Activated CD4-positive, alpha-beta T cell treated with anti-CD3 and anti-CD28 coated beads, Interleukin-2, amount 10 ng/mL, durations not matched to agents 7 days and 5 days (primary cell): ENCODE measurements at places on chromosomes 2 and 18. TPM values are rescaled to one million over a fixed set of nuclear protein-coding genes. Genes with fewer than 3 reads are reported as not detected.
A peak's percentile ranks its signal among the peaks of the same experiment; 100 is the strongest.

DNA sequence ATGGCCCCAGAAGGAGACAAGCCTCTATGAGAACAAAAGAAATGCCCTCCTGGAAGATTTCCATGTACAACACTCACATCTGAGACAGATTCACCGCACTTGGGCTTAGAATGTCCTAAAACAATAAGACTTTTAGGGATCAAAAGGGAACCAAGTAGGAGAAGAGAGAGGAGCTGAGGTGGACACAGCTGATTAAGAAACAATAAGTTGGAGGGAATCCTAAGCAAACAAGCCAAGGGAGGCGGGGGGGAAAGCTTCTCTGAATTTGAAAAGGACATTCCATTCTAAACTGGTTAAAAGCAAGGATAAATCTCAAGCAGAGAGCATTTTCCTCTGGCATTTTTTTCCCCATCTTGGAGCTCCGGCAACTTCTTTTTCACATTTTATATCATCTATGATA, 9.9 kb downstream of the ACVR1 start:
- peaks cover 29% of the 10 kb centered on the region for H3K36me3 ChIP-seq
- H3K4me3 ChIP-seq = no peak overlapping the region
- no peaks in the 10 kb centered on the region for H3K27me3 ChIP-seq
- no peak overlapping the region for H3K27ac ChIP-seq
- DNase-seq = no peak

DNA sequence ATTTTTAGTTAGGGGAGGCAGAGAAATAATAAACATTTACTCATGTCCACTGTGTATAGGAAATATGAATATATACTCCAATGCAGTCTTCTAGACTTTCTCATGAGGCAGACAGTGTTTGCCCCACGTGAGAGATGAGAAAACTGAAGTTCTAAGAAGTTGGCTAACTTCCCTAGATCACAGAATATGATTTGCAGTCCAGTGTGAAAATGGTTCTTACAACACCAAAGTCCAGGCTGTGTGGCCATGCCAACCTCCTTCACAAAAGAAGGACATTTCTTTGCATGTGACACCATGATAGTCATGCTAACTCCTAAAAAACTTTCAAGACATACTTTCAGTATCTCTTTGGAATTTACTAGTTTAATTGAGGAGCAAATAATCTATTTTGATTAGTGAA, 143.7 kb downstream of the IRS1 start:
- peaks cover 37% of the 10 kb centered on the region for H3K4me1 ChIP-seq
- no peak for DNase-seq
- no peak overlapping the region for H3K27ac ChIP-seq
- H3K4me3 ChIP-seq = no peak overlapping the region
- H3K36me3 ChIP-seq = peaks cover 1% of the 10 kb centered on the region

- no peaks in the 10 kb centered on the region for H3K36me3 ChIP-seq
- no peaks in the 10 kb centered on the region for H3K27me3 ChIP-seq
- no peaks in the 10 kb centered on the region for H3K4me1 ChIP-seq
- no peak overlapping the region for H3K4me3 ChIP-seq
These were observed 352.5 kb upstream of the ZNF521 start for GRCh38 chr18:25704494-25704893.

DNA sequence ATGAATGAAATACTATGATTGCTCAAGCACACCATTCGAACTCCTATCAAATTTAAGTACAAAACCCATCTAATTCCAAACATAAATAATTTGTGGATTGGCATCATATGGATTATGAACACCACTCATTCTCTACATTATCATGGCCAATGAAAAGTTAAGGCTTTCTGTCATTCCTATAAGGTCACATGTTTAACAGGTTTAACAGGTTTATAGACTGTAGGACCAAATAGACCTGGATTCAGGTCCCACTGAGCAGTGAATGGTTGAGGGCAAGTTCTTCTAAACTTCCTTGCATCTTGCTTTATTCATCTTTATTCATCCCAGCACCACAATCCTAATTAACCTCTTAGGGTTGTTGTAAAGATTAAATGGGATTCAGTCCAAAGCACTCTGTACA, 33.4 kb downstream of the FBXO36 start:
- no peak for DNase-seq
- no peak overlapping the region for H3K4me3 ChIP-seq
- no peaks in the 10 kb centered on the region for H3K27me3 ChIP-seq
- H3K36me3 ChIP-seq = no peaks in the 10 kb centered on the region

DNA sequence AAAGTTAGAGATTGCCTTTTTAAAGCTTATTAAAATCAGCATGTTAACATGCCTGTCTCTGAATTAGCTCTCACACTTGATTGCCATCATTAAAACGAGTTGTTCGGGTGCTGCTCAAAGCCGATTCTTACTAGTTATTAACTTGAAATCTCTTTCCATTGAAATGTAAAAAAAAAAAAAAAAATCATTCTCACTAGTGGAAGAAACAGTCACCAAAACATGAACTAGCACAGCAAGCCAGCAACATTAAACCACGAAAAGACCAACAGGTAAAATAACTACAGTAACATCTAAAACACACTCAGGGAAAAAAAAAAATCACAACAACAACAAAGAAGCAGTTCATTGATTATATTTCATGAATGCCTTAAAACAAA, 264.5 kb downstream of the MEIS1 start:
- no peaks in the 10 kb centered on the region for H3K4me1 ChIP-seq
- H3K4me3 ChIP-seq = no peak overlapping the region
- no peaks in the 10 kb centered on the region for H3K36me3 ChIP-seq
- no peak overlapping the region for H3K27ac ChIP-seq

GRCh38 chr18:46458472-46458871, 198.5 kb downstream of the LOXHD1 start:
- no peak overlapping the region for H3K27ac ChIP-seq
- peaks cover 3% of the 10 kb centered on the region for H3K27me3 ChIP-seq
- no peaks in the 10 kb centered on the region for H3K36me3 ChIP-seq
- H3K4me1 ChIP-seq = no peaks in the 10 kb centered on the region

DNA sequence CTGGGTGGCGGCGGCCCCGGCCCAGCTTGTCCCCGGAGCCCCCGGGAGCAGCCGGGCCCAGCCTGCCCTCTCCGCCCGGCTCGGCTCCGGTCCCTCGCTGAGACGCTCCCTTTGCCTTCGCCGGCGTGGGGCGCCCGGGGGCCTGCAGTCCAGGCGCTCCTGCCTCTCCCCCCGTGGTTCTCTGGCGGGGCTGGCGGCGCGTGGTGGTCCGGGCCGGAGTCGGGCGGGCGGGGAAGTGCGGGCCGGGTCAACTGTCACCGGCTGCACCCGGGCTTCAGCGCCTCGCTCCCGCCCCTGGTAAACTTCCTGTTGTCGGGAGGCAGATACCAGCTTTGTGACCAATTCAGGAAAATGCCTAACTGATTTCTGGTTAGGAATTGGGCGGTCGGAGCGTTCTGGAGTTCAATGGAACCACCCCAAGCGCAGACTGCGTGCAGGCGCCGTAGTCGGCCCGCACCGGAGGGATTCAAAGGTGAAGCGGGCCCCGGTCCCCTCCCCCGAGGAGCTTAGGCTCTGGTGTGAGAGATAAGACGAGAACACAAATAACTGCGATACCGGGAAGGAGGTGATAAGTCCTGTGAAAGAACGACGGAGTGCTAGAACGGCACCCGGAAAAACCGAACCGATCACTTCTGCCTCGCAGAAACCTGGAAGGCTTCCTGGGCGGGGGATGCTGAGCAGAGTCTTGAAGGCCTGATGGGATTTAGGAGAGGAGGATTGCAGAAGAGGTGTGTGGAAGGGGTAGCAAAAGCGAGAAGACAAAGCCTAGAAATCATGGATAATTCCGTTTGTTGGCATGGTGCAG, 891 bp downstream of the CAB39 start:
- H3K36me3 ChIP-seq = peaks cover 35% of the 10 kb centered on the region
- peak overlapping the region; percentile 94 for H3K27ac ChIP-seq
- peaks cover 52% of the 10 kb centered on the region for H3K4me1 ChIP-seq

GRCh38 chr18:65349635-65350034, 401.2 kb upstream of the CDH7 start:
- no peak overlapping the region for H3K27ac ChIP-seq
- H3K4me3 ChIP-seq = no peak overlapping the region
- H3K4me1 ChIP-seq = no peaks in the 10 kb centered on the region
- H3K27me3 ChIP-seq = no peaks in the 10 kb centered on the region
- DNase-seq = no peak

GRCh38 chr2:204743393-204743960, 198.2 kb downstream of the PARD3B start:
- H3K27me3 ChIP-seq = peaks cover 4% of the 10 kb centered on the region
- no peak for DNase-seq
- no peak overlapping the region for H3K4me3 ChIP-seq
- peaks cover 2% of the 10 kb centered on the region for H3K4me1 ChIP-seq
- no peaks in the 10 kb centered on the region for H3K36me3 ChIP-seq
- no peak overlapping the region for H3K27ac ChIP-seq

GRCh38 chr2:7009207-7009911, 92.1 kb downstream of the RNF144A start:
- H3K4me3 ChIP-seq = no peak overlapping the region
- peaks cover 34% of the 10 kb centered on the region for H3K36me3 ChIP-seq
- H3K27ac ChIP-seq = peak overlapping the region; percentile 61
- DNase-seq = no peak

NYAP2 gene
- not detected for total RNA-seq

LOXHD1 gene
- 0.35 TPM for total RNA-seq
